ENCODE measurements at places on chromosomes 1 and 21.

GRCh38 chr1:80799457-80799856 lies 1001.3 kb upstream of the ADGRL2 start:
- peak; percentile 9 for DNase-seq

- DNase-seq, result no peak
These were observed 10.9 kb upstream of the FUBP1 start for GRCh38 chr1:77989744-77990143.

DNA sequence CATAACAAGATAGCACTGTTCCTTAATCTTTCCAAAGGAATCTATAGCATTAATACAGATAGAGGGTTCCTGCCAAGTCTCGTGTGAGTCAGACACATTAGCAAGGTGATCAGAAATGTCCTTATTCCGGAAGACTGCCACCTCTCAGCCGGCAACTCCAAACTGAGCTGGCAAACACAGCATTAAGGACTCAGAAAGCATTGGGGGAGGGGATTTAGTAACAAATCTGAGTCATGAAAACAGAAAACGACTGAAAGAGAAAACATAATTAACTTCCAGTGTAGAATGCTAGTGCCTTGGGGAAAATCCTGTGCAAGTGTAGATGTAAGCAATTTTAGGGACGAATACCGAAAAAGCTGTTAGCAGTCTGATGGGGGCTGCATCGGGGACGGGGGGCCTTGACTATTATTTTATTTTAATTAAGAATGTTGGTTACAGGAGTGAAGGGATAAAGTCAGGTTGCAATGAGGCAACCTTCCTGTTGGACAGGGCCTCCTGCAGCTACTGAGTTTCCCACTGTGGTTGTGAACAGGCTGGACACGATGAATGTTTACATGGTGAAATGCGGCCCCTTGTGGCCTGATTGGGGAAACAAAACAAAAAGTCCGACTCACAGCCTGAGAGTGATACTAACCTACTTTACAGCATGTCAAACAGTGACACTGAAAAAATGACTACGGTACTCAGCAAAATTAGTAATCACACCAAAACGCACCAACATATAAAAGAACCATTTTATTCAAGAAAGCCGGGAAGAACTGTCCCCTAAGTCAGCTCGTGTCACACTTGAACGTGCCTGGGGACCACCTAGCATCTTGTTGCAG lies 20.7 kb downstream of the MIS18A start:
- DNase-seq, result peak; percentile 88

DNA sequence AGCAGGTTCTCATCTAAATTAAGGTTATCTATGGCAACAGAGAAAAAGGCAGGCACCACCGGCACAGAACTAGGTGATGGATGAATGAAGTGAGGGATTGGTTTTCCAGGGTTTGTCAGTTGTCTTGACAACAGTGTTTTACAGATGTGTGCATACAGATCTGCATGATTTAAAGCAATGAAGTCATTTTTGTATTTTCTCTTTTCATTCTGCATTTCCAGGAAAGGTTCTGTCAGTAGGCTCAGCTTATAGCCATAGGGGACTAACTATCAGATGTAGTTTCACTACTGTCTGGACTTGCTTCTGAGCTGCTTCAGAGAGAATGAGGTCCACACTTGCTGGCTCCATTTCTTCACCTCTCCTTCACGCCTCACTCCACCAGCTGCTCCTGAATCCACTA lies 98.2 kb upstream of the LMO4 start:
- no peak for DNase-seq
